ENCODE measurements at places on chromosomes 7 and 10. TPM values are rescaled to one million over a fixed set of nuclear protein-coding genes. Genes with fewer than 3 reads are reported as not detected.

DNA sequence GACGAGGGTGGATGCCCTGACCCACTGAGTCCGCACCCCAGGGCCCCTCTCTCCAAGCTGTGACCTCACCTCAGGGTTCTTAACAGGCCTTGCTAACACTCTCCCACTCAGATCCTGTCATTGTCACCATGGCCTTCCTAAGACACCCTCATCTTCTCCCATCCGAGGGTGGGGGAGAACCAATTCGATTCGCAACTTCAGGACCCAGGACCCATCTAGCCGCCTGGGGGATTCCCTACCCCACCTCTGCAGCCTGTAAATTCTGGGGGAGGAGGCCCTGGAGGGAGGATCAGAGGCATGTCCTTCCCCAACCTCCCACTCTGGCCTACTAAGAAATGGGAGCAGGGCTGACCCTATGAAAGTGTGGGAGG is 17.4 kb downstream of the TRIM8 start:
- no peak for DNase-seq

- no peak for DNase-seq
These were observed 152.0 kb upstream of the TMEM72 start for GRCh38 chr10:44759122-44759521.

DNA sequence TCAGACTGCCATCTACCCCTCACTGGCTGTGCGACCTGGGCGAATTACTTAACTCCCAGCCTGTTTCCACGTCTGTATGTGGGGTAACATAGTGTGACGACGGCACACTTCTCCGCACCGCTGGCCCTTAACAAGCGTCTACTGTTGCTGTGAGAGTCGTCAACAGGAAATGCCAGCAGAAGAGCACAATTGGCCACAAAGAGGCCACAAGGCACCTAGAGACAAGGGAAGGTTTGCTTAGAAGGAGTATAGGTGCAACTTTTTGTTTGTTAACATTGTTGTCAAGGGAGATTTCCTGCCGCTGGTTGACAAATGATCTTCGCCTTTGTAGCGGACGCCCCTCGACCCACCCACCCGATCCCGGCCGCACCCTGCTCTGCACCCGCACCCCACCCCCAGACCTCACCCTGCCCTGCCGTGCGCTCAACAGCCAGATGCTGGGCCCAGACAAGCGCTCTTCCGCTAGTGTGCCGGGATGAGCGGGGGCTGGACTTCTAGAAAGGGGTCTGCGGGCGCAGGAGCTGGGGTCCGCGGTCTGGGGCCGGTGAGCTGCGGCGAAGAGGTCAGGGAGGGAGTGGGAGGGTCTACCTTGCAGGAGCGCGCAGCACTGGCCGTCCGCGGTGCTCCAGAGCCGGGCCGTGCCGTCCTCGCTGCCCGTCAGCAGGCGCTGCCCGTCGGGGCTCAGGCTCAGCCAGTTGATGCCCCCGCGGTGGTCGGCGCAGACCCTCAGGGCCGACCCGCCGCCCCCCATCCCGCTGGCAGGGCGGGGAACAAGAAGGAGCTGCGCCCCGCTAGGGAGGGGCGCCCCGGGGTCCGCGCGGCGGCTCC is 785 bp downstream of the WDR86 start:
- DNase-seq: peak; percentile 78

DNA sequence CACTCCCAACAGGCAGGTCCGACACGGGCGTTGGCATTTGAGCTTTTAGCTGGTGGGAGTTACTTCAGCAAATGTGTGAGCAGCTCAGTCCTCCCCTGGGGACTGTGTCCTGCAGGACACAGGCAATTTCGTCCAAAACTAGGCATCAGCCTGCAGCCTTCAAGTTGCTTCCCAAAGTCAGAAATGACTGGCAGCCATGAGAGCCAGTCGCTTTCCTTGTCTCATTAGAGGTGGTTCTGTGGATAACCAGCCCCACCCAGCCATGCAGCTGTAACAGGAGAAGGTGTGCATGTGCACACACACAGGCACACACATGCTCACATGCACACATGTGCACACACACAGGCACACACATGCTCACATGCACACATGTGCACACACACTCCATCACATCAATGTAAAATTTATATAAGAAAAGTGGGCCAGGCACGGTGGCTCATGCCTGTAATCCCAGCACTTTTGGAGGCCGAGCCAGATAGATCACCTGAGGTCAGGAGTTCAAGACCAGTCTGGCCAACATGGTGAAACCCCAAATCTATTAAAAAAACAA is 138.8 kb upstream of the TCERG1L start:
- peak; percentile 18 for DNase-seq

GRCh38 chr10:13400196-13400965 is 52.3 kb upstream of the SEPHS1 start:
- DNase-seq: no peak

GRCh38 chr10:52031771-52032170 is 282.3 kb upstream of the DKK1 start:
- no peak for DNase-seq

GRCh38 chr10:132247943-132248342 is 59.8 kb downstream of the STK32C start:
- no peak for DNase-seq

- DNase-seq: no peak
These were observed 1030.9 kb upstream of the LRRTM3 start for GRCh38 chr10:65894961-65895360.

DNA sequence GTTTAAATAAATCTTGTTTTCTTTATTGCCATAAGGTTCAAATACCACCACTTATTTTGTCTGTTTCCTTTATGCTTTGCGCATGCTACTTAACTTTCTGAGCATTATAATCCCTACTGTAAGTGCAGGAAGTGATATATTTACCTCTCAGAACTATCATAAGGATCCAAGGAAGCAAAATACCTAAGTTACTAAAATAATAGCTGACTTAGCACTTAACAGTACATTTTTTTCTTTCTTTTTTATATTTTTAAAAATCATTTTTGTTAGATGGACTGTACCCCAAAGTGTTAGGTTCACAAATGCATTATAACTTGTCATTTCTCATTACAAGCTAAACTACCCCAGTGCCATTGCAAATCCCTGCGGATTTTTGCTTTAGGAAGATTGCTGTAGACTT is 663.8 kb downstream of the SUGCT start:
- DNase-seq: no peak

- no peak for DNase-seq
These were observed 212.9 kb downstream of the COBL start for GRCh38 chr7:51103718-51104117.

DNA sequence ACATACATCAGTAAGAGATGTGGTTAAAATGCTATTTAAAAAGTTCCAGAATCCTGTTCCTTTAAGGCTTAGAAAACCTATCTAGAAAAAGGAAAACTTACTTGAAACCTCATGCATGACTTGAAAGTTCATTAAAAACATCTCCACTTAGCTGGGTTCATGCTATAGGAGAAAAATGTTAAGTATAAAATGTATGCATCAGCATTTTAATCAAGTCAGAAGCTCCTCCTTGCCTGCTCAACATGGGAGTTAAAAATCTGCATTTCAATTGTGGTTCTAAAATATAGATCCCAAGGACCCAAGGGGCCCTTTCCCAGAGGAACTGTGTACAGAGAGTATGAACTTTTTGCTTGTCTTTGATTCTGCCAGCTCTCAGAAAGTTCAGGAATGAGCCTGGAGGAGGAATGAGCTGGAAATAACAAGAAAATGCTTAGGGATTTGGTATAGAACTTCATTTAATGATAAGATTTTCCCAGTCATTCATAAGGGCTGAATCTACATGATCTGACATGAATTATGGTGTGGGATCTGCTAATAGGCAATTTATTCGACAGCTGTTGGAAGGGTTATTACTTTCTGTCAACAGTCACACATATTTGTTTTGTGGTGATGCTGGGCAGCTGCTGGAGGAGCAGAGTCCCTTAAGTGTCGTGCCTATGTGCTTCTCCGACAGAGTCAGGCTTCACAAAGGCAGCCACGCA is 85.6 kb upstream of the MTPN start:
- DNase-seq: peak; percentile 32

The NKX2-3 gene
- polyA plus RNA-seq: not detected

The VIPR2 gene
- polyA plus RNA-seq: 1.3 TPM

The CYP3A7 gene
- polyA plus RNA-seq: 0.69 TPM

All from kidney (tissue), 22 donors.